ENCODE measurements at places on chromosomes 1 and 21.

- no peak for DNase-seq
Measured at GRCh38 chr1:119097380-119097779, 43.1 kb downstream of the WARS2 start.

- no peak for DNase-seq
Measured at GRCh38 chr1:203089651-203090045, 3.8 kb upstream of the MYOG start.

DNA sequence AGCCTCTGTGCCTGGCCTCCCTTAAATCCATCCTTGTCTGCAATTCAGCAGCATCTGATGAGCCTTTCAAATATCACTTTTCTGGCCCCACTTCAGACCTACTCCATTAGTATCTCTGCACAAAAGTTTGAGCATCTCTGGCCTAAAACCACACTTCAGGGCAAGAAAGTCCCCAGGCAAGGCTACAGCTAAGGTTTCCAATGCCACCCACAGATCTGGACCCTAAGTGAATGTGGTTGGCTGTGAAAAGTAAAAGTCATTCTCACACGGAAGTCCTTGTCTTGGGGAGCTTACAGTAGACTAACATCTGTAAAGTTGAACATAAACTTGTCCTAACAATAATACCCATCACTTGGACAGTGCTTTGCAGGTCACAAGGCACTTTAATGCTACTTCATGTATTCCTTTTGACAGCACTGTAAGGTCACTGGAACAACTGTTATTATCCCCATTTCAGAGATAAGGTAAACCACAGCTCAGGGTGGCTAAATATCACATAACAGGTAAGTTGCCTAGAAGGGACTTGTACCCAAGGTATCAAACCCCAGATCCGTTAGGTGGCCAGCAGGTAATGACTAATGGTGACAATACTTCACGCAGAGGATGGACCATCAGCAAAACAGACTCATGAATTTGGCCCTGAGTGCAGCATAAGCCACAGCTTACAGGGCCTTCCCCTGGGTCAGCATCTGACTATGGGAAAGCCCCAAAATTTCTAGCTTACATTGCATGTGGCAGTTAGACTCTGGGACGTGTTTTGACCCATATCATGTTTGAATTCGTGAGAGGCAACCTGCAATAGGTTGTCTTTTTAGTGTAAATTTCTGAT is 356.0 kb downstream of the HHAT start:
- no peak for DNase-seq

DNA sequence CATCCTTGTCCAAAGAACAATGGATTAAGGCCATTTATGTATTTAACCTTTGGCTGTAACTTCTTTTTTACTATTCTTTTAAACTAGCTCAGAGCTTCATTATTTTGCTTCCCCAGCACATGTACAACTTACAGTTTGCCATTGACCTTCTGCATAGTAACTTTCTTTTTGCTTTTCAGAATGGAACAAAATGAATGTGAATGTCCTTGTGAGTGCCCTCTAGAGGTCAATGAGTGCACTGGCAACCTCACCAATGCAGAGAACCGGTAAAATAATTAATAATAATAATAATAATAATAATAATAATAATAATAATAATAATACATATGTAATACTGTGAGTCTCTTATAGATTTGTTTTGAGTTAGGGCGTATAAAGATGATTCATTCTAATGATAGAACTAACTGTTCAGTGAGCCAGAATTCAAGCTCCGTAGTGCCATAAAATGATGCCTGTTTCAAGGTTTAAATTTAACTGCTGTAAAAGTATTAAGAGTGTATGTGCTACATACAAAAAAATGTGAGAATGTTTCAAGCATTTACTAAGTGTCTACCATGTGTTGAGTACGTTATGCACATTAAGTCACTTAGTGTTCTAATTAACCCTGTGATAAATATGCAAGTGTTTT is 69.0 kb upstream of the RAVER2 start:
- DNase-seq: no peak

GRCh38 chr1:35080171-35080854 is 1.1 kb downstream of the ZMYM1 start:
- DNase-seq: no peak

DNA sequence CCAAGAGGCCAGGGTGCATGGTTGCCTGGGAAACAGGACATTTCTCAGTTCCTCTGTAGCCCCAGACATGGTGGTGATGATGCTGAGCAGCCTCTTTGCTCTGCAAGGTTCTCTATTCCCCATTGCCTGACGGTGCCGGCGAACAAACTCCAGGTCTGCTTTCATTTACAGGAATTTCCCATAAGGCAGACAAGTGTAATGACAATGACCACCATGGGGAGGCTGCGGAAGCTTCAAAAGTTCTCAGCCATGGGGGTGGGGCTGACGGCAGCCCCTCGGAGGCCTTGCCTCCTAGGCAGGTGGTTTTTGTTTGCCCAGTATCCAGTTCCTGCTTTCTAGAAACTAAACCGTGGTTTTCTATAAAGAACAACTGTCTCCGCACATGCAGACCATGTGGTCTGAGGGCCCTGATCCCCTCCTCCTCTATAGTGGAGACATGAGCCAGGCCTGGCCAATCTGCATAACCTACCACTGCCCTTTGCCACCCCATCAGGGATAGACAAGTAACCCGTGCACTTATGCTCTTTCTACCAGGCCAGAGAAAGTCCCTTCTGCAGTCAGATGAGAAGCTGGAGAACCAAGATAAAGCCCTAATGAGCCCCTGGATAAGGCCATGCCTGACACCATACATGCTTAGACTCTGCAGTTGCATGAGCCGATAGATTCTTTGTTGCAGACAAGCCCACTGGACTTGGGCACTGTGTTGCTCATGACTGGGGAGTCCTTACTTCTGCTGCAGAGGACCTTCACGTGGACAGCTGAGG is 54.1 kb downstream of the LDLRAD2 start:
- DNase-seq: no peak

DNA sequence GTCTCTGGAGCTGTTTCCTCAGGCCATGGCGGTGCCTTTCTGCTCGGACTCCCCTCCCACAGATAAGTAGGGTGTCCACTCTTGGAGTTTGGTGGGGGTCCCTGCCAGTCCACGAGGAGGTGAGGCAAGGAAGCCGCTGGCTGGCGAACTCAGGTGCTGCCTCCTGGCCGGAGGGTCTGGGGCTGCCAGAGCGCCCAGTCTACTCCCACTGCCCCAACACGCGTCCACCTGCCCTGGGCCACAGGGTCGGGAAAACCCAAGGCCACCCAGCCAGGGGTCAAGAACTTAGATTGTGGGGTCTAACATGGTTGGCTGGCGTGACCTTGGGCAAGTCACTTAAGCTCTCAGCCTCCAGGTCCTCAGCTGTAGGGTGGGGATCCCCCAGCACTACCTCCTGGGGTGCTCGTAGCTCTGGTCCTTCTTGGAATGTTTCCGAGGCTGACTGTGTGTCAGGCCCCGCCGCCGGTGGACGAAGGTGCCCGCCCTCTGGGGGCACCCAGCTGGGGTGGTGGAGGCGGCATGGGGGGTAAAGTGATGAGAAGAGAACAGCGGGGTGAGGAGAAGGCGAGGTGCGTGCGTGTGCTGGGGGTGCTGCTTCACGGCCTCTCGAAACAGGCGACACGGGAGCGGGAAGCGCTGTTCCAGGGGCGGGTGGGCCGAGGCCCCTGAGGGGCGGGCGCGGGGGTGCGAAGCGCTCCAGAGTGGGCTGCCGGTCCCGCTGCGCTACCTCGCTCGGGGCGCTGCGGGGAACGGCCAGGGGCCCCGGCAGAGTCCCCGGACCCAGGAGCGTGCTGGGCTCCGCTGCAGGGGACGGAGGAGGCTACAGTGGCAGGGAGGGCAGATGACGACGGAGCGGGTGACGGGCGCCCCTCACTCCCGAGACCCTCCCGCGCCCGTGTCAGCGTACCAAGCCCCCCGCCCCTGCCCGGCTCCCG is 1.2 kb downstream of the SH2D5 start:
- DNase-seq: no peak

GRCh38 chr1:110645821-110646735 is 28.7 kb downstream of the KCNA3 start:
- DNase-seq: no peak

DNA sequence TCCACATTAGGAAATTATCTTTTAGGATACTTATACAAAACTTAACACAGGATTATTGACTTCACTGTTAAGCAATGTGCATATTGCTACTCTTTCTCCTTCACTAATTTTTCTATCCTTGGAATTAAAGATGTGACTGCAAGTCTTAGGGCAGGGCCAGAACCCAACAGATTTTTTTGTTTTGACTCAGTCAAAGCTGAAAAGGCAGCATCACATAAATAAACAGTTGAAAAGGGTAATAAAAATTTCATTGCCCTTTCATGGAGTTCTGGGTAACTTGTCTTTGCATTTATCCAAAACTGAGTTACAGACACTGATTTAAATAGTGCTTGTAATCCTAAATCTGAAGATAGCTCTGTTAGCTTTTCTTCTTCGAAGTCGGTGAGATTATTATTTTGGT is 1.9 kb upstream of the TMEM35B start:
- no peak for DNase-seq

DNA sequence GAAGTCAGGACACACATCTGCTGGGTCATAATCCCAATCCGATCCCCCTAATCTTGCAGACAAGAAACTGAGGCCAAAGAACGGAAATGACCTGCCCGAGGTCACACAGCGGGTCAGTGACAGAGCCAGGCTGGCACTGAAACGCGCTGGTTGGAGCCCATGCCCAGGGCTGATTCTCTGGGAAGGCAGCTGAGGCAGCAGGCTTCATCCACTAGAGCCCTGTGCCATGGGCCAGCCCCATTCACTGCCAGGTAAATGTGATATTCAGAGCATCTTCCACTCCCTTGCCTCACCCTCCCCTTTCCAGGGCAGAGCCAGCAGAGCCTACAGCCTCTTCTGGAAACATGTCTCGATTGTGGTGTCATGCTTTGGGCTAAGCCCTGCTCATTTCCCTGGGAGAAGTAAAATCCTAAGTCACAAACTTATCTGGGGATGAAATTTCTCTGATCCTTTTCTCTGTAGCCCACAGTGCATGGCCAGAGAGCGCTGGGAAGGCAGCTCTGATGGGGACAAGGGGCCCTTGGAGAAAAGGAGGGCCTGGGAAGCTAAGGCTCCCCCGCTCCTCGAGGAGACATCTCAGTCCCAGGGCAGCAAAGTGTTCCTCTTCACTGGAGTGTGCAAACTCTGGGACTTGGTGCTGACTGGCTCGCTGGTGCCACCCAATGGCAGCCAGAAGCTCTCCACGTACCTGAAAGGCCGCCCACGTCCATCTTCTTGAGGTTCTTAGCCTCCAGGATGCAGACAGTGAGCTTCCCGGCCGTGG is 110.4 kb downstream of the SYT2 start:
- DNase-seq: no peak

DNA sequence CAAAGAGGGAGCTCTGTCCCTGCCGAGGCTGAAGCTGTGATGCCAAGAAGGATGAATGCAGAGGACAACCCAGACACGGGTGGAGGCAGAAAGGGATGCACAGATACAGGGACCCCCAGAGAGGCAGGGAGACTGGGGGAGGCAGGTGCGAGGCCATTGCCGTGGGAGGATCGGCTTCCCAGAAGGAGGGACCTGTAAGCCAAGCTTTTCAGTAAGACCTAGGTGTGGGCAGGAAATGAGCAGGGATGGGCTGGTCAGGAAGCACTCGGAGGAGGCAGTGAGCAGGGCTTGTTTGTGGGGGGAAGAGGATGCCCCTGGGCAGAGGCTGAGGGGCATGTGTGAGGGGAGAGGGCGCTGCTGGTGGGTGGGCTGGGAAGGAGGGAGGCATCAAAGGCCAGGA is 67.7 kb upstream of the WNT4 start:
- DNase-seq: no peak

DNA sequence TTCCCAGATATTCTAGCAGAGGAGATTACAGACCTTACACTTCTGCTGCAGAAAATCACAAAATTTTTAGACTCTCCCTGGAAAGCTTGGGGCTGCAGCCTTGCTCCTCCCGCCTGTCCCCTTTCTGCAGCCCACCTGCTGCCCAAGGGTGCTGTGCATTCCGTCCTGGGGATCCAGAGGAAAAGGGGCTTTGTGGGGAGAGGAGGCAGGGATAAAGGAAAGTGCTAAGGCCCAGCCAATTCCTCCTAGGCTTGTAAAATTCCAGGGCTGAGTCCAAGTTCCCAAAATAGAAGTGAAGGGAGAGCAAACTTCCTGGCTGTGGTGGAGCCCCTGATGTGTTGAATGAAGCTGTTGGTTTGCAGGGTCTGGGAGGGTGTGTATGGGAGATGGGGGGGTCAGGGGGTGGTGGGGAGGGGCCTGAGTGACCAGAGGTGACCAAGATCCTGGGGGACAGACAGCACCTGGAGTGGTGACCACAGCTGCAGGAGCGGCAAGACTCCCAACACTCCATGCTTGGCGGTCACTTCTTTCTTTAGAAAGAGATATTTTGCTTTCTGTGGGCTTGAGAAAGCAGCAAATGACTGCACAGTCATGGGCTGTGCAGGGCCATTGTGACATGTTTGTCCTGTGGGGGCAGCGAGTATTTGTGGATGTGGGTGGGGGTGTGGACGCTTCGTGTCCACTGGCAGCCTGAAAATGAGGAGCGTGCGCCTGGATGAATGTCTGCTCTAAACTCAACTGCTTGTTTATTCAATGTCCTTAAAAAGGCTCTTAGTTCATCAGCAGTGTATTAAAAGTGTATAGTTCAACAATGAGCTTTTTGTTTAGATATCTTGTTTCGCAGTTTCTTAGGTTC is 68.4 kb downstream of the TLR5 start:
- DNase-seq: no peak

- DNase-seq: no peak
Measured at GRCh38 chr1:57217905-57218304, 206.0 kb downstream of the DAB1 start.

DNA sequence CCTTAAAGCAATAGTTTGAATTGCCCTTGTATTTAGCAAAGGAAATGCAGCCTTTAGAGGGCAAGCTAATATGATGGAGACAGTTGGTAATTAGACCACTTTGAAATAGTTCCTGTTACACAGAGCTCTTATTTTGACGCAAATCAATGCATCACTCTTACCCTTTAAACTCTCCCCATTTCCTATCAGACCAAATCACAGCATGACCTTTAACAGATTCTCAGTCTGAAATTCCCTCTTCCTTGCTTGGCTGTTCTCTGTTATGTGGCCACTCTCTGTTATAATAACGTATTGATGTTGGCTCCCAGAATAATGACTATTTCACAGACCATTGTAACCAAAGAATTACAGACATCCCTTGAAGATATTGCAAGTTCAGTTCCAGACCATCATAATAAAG is 66.9 kb upstream of the NGF start:
- DNase-seq: no peak

DNA sequence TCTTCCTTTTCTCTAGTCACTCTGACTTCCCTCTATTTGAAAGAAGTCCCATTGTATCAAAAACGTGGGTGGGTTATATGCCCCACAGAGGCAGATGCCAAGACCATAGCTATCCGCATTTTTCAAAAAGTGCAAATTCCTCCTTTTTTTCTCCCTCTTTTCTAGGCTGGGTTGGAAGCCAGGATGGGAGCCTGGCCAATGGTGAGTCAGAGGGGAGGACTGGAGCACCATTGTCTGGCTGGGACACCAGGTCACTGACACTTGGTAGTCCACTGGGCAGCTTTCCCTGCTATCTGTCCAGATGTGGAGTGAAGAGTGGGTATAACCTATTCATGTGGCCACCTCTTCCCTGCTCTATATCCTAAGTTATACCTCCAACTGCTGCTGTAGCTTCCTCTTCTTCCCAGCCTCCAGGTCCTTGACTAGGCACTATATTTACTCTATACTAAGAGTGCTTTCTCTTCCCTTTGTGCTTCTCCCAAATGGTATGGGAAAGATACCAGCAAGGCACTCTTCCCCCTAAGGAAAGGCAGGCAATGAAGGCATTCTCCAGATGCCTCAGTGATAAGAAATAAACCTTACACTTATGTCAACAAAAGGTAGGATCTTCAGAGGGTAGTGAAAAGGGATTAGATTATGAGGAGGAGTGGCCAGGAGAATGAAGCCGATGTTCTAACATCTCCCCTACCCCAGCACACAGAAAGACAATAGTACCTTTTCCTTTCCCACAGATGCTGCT is 12.9 kb downstream of the PI4KB start:
- DNase-seq: no peak

GRCh38 chr1:112493351-112493750 is 15.4 kb upstream of the WNT2B start:
- no peak for DNase-seq
